ENCODE measurements at places on chromosomes 7 and 10.

DNA sequence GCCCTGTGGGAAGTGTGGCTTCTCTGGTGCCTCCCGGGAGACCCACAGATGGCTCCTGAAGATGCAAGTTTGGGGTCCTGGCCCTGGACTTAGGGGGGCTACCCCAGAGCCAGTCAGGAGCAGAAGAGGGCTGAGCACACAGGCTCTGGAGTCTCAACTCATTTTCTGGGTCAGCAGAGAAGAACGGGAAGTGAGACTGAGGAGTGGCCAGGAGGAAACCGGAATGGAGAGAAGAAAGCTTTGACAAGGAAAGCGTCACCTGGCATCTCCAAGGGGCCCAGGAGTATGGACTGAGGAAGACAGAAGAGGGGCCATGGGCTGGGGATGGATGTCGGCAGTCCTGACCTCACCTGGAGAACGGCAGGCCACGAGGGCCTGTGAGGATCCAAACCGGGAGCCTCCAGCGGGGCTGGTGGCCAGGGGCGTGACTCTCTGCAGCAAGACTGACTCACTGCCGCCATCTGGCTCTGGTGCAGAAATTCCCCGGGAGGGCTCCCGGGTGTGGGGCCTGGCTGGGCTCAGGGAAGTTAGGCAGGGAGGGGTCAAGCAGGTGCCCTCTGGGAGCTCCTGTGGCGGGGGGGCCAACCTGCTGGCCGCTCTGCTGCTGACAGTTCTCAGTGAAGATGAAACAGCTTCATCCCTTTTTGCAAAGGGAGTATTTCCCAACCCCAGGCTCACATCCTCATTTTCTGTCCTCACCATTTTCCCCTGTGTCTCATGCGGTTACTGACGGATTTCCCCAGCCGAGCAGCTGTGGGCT, 23.6 kb downstream of the DAGLB start:
- no peak for DNase-seq

GRCh38 chr10:10617686-10618085, 400.0 kb upstream of the CELF2 start:
- DNase-seq: no peak

GRCh38 chr7:28986765-28987110, 28.6 kb upstream of the TRIL start:
- DNase-seq: no peak

DNA sequence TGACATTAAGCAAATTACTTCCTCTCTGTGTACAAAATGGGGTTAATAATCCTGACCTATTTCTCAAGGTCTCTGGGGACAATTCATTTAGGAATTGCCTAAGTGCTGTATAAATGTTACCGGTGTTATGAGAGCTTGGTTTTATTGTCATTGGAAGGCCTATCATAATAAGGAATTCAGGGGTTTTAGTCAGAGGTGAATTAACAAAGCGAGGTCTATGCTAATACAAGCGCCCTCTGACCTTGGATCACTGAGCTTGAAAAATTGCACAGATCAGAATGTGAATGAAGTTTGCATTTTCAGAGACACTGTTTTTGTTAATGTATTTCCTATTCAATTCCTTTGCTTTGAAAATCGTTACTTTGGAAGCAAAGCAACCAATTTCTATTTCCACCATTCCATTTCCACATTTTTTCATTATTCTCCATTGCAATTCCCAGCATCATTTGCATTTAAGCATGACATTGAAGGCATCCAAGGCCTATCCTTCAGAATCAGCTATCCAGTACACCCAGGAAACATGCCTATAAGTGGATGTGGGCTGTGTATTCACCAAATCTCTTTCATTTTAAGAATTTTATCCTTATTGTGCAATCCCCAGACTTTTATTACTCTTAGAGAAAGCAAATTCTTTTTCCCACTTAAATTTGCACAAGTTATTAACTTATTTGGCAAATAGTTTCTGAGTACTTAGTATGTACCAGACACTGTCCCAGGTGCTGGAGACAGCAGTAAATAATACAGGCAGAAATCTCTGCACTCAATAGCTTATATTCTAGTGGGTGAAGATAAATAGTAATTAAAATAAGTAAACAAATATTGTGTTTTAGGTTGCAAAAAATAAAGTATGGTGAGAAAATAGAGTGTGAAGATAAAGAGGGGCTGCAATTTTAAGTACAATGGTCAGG, 133.1 kb downstream of the NRCAM start:
- no peak for DNase-seq

- no peak for DNase-seq
Measured at GRCh38 chr10:119807960-119808697, 64.5 kb downstream of the MCMBP start.

Data from stimulated activated CD4-positive, alpha-beta T cell treated with anti-CD3 and anti-CD28 coated beads, Interleukin-1b, Interleukin-23, amount 100 ng/mL, for 48 hours (primary cell).